Stimulated activated CD4-positive, alpha-beta T cell treated with anti-CD3 and anti-CD28 coated beads, Interleukin-1b, Interleukin-23, amount 100 ng/mL, for 1 hour (primary cell): ENCODE measurements at places on chromosomes 5 and 9.

DNA sequence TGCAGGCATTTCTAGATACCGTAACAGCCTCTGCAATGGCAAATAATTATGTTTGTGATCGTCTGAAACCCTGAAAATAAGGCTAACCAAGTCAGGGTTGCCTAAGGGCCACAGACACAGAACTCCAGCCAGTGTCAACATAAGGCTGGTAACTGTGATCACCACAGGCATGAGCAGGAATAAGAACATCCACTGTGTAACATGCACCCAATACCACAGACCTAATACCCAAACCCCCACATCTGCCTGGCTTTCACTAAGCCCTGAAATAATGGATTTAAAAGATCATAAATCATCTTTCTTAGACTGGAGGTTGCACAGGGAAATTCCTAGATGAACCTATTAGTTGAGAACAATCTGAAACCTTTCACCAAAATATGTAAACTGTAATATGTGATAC is 394.5 kb downstream of the NFIB start:
- no peak for DNase-seq

GRCh38 chr5:172816925-172817562 is 17.0 kb upstream of the ERGIC1 start:
- DNase-seq: no peak

DNA sequence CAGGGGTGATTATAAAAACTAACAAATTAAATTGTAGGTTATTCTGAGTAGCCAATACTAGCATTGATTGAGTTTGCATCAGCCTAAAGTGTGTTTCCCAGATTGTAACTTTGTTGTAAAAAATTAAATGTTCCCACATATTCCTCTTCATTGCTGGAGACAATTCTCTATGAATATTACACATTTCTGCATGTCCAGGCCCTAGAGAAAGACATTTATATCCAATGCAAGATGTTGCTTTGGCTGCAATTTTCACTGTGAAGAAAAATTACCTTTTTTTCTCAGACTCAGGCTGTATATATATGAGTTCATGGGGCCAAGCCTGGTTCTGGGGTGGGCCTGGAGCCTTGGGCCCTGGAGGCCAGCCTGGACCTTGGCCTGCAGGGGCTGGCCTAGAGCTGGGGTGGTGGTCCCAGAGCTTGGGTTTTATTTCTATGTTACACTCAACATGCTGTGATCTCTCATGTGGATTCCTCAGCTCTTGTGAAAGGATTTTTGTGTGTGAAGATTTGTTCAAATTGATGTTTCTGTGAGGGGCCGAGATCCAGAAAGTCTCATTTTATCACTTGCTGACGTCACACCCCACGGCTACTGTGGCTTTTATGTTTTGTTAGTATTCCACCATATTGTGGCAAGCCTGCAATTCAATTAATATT is 232.5 kb downstream of the SPATA31A1 start:
- no peak for DNase-seq

GRCh38 chr5:168837852-168838251 is 258.7 kb upstream of the PANK3 start:
- DNase-seq: no peak

GRCh38 chr5:72817671-72818266 is 1.3 kb downstream of the TNPO1 start:
- DNase-seq: no peak

DNA sequence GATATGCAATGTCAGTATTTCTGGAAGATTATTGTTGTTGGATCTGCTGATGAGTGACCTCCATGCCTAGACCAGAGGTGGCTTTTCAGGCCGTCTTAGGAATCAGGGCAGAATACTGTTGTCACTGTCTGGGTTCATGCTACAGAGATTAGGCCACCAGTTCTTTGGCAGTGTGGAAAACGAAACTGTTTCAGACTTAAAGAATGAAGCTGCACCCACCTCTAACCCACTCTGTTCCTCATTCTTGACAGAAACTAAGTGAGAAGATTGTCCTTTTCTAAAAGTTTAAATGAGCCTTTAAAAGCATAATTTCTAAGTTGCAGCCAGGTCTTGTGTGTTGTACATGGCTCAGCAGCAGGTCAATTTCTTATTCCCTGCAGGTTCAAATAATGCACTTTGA is 444.3 kb downstream of the ENC1 start:
- no peak for DNase-seq

DNA sequence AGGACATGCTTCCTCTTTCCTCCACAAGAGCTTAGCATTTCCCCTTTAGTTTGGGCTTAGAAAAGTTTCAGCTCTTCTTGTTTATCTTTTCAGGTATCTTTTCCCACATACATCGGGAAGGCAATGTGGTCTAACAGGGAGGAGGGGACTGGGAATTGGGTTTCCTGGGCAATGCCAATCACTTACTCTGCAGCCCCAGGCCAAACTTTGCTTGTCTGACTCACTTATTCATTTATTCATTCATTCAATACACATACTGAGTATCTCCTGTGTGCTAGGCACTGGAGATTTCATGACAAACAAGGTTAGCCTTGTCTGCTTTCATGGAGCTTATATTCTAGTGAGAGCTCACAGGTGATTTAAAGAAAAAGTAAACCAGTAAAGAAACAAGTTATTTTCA is 10.7 kb upstream of the POU4F3 start:
- DNase-seq: no peak

DNA sequence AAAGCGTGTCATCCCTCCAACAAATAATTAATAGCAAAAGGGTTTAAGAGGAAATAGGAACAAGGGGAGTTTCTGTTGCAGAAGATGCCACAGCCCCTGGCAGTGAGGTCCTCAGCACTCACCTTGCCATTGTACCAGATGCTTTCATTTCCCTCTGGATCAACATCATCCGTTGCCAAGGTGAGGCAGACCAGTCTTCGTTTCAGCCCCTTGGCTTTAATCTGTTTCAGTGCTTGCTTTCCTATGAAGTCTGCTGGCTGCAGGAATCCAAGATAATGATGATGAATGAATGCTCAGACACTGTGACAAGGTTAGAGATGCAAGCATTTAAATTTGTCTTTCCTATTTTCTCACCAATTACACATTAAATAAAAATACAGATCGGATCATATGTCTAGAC is 20.0 kb upstream of the ARSB start:
- no peak for DNase-seq
